ENCODE measurements at places on chromosomes 7 and 10.

DNA sequence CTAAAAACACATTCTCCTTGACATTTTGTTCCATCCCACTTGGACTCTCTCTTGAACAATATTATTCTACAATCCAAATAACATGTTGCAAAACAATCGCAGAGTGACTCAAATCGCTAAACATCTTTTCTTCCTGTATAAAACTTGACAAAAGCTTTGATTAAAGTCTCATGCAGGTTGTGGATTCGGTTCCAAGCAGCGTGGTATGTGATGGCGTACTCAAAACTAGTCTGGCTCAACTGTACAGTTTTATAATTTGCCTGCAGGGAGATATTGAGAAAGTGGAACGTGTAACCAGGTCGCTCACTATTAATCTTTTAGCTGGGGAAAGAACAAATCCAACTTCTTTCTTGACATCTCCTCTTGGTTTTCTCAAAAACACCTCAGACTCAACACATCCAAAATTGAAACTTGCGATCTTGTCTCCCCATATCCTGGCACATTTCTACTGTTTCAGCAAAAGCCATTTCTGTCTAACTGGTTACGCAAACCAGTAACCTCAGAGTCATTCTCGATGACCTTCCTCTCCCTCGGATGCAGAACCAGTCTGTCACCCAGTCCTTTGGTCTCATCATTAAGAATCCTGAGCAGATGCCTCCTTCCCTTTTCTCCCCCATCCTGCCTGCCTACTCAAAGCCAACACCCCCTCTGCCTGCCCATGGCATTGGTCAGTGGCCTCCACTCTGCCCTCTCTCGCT lies 100.1 kb downstream of the CACNB2 start:
- no peak for DNase-seq

DNA sequence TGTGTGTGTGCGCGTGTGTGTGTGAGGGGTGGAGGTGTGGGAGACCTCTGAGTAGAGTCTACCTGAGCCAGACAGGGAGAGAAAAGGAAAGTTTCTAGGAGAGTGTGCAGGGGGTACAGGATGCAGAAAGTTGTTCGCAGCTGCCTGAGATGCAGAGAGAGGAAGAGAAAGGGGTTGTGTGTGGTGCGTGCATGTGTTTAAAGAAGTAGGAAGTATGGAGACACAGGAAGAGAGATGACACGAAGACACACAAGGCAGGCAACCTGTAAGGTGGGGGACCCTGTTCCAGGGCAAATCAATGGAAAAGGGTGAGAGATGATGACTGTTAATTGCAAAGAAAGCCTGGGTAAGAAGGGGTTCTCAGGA lies 52.2 kb downstream of the C10orf105 start:
- no peak for DNase-seq

GRCh38 chr7:53521638-53522184 lies 486.3 kb downstream of the POM121L12 start:
- DNase-seq: no peak

- DNase-seq: no peak
Measured at GRCh38 chr10:97532935-97533671, 34.4 kb downstream of the UBTD1 start.
